SJSA1 (cell line): ENCODE measurements at places on chromosomes 7 and 10. TPM values are rescaled to one million over a fixed set of nuclear protein-coding genes. Genes with fewer than 3 reads are reported as not detected.

GRCh38 chr10:5343561-5343960 lies 21.2 kb upstream of the UCN3 start:
- H3K36me3 ChIP-seq, result no peaks in the 10 kb centered on the region
- H3K4me1 ChIP-seq, result no peaks in the 10 kb centered on the region
- DNase-seq, result no peak
- H3K27me3 ChIP-seq, result 0 out of 2 replicates have a peak, but pooled peaks cover 2% of the 10 kb centered on the region
- no peak overlapping the region for H3K4me3 ChIP-seq

- peaks cover 45% of the 10 kb centered on the region for H3K27me3 ChIP-seq
- H3K27ac ChIP-seq, result no peak overlapping the region
- no peak for DNase-seq
- H3K4me1 ChIP-seq, result no peaks in the 10 kb centered on the region; the same call in 1 of the 2 replicates
Measured at GRCh38 chr7:4822677-4823076, 39.2 kb downstream of the PAPOLB start.

DNA sequence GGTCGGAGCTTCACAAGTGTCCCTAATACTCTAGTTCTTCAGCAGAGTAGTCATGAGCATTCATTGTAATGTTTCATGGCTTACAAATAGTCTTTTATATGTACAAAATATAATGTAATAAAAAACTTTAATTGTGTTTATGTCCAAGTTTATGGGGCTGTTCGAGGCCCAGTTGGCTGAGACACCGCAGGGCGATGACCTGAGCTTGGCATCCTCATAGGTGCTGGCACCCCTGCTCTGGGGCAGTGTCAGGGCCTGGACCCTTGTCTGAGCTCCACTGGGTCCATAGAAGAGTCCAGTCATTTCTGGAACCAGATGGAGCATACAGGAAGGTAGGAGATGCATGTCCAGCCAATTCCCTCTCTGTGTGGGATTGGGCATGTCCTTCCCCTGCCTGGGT lies 12.9 kb upstream of the ZMIZ1 start:
- no peaks in the 10 kb centered on the region for H3K36me3 ChIP-seq
- no peaks in the 10 kb centered on the region for H3K4me1 ChIP-seq
- DNase-seq, result no peak
- no peak overlapping the region for H3K4me3 ChIP-seq

GRCh38 chr10:110901954-110902819 lies 16.8 kb downstream of the BBIP1 start:
- peaks cover 8% of the 10 kb centered on the region for H3K36me3 ChIP-seq
- peaks cover 16% of the 10 kb centered on the region; the same call in 1 of the 2 replicates for H3K4me1 ChIP-seq
- H3K27ac ChIP-seq, result no peak overlapping the region
- no peak for DNase-seq
- no peak overlapping the region for H3K4me3 ChIP-seq

DNA sequence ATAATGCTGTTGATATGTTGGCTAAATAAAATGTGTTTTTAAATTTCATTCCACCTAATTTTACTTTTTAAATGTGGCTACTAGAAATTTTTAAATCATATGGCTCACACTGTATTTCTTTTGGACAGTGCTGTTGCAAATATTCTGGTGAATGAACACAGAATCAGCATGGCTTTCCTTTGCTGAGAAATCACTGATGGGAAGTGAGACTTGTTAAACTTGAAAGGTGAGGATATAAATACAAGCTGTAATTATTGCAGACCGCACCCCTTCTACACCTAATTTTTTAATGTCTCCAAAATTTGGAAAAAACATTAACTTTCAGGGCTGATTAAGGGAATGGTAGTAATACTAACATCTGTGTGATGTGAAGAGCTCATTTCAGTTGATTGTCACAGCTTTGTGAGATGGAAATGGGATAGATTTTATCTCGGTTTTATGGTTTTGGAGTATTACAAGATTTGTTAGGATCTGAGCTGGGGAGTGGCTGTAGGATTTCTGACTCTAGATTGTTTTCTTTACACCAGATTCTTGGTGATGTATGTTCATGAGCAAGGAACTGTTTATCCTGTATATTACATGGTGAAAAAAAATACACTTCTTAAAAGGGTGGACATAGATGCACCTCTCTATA lies 1.3 kb downstream of the MIOS start:
- H3K36me3 ChIP-seq, result peaks cover 25% of the 10 kb centered on the region
- H3K4me3 ChIP-seq, result peak overlapping the region; percentile 95
- H3K27me3 ChIP-seq, result no peaks in the 10 kb centered on the region
- no peak overlapping the region for H3K27ac ChIP-seq

GRCh38 chr7:47663851-47664250 lies 81.9 kb upstream of the TNS3 start:
- no peak for DNase-seq
- no peaks in the 10 kb centered on the region for H3K36me3 ChIP-seq
- no peak overlapping the region for H3K27ac ChIP-seq
- H3K4me3 ChIP-seq, result no peak overlapping the region

DNA sequence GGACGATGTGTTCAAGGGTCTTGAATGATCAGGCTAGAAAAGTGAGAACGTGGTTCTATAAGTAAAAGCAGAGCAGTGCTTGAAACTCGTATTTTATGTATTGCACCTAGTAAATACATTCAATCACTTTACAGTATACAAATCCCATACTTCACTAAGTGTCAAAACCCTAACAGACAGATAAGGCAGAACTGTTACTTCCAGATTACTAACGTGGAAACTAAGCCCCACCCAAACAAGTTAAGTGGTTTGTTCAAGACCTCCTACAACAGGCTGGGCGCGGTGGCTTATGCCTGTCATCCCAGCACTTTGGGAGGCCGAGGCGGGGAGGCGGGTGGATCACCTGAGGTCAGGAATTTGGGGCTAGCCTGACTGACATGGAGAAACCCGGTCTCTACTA lies 9.2 kb upstream of the MYO1G start:
- H3K4me3 ChIP-seq, result no peak overlapping the region
- H3K36me3 ChIP-seq, result peaks cover 32% of the 10 kb centered on the region
- no peaks in the 10 kb centered on the region for H3K27me3 ChIP-seq
- DNase-seq, result no peak
- H3K27ac ChIP-seq, result no peak overlapping the region
- peaks cover 37% of the 10 kb centered on the region for H3K4me1 ChIP-seq

DNA sequence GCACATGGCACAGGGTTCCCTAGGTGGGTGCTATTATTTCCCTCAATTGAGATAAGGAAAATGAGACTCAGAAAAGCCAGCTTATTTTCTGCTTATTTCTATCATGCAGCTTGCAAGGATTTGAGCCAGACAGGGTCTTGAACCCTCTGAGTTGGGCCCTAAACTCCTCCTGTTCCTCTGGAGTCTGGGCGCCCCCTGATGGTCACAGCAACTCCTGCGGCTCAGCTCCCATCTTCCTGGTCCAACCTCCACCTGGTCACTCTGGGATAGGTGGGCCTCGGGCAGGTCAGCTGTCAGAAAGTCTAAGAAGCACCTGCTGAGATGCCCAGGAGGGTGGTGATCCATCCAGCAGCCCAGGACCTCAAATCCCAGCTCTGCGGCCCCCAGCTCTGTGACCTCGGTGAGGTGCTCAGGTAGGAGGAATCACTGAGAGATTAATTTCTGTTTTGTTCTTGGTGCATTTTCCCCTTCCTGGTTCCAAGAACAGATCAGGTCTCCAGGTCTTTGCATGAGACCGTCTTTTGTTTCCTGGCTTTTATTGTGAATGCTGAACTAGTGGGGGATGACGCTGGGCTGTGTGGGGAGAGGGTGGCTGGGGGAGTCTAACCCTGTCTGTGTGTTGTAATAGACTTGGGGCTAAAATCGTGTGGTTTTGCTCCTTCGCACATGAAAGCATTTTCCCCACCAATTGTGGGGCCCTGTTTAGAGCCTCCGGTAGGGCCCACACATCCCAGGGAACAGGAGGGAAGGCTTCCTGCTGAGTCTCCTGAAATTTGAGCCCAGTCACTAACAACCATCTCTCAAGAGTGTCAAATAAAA lies 32.8 kb downstream of the TMEM130 start:
- no peaks in the 10 kb centered on the region for H3K27me3 ChIP-seq
- DNase-seq, result peak; percentile 63
- no peak overlapping the region for H3K27ac ChIP-seq
- H3K4me3 ChIP-seq, result no peak overlapping the region
- no peaks in the 10 kb centered on the region for H3K36me3 ChIP-seq

GRCh38 chr7:113143486-113144257 lies 25.3 kb upstream of the SMIM30 start:
- no peaks in the 10 kb centered on the region; the same call in 1 of the 2 replicates for H3K27me3 ChIP-seq
- no peak overlapping the region for H3K27ac ChIP-seq
- H3K4me3 ChIP-seq, result no peak overlapping the region
- H3K36me3 ChIP-seq, result no peaks in the 10 kb centered on the region
- DNase-seq, result no peak
- H3K4me1 ChIP-seq, result no peaks in the 10 kb centered on the region

DNA sequence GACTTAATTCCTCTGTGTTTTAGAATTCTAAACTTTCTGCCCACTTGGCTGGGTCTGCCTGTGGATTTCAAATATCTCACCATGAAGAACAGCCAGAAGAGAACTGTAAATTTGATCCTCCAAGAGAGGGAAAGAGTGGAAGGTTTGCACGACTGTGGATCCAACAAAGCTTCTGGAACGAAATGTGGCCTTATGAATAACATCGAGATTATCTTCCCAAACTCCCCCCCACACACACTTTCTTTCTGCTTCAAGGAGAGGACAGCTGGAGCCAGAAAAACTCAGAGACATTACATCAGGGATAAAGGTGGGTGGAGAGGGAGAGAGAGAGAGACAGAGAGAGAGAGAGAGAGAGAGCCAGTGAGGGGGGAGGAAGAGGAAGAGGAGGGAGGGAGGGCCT lies 570.1 kb upstream of the MGMT start:
- DNase-seq, result no peak
- no peaks in the 10 kb centered on the region for H3K27me3 ChIP-seq
- H3K27ac ChIP-seq, result no peak overlapping the region
- no peaks in the 10 kb centered on the region for H3K4me1 ChIP-seq
- no peaks in the 10 kb centered on the region for H3K36me3 ChIP-seq
- no peak overlapping the region for H3K4me3 ChIP-seq

- no peaks in the 10 kb centered on the region for H3K36me3 ChIP-seq
- H3K4me3 ChIP-seq, result no peak overlapping the region
- no peaks in the 10 kb centered on the region for H3K4me1 ChIP-seq
- DNase-seq, result no peak
- H3K27ac ChIP-seq, result no peak overlapping the region
Measured at GRCh38 chr10:116815641-116816415, 33.5 kb upstream of the ENO4 start.

- no peak for DNase-seq
- H3K4me3 ChIP-seq, result no peak overlapping the region
- H3K27me3 ChIP-seq, result no peaks in the 10 kb centered on the region
- no peaks in the 10 kb centered on the region for H3K4me1 ChIP-seq
- H3K27ac ChIP-seq, result no peak overlapping the region
- no peaks in the 10 kb centered on the region for H3K36me3 ChIP-seq
Measured at GRCh38 chr10:4102802-4103344, 317.9 kb upstream of the KLF6 start.

DNA sequence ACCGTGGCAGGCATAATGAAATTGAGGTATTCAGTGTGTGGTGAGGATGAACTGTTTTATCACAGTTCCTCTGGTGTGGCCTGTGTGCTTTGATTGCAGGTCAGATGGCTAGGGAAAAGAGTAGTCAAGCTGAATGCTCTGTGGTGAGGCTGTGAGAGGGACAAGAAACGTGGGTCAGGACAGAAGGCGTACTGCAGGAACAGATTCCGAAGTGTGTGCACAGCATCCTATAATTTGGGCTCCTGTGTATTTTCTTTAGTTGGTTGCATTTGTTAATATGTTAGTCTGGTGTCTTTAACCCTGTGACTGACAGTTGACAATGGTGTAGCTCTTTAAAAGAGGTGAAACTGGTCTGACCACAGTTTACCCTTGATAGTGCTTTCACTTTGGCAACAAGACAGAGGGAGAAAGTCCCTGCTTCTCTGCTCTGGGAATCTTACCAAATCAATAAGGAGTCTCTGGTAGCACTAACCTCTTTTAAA lies 76.5 kb downstream of the AUTS2 start:
- H3K36me3 ChIP-seq, result no peaks in the 10 kb centered on the region
- H3K27me3 ChIP-seq, result no peaks in the 10 kb centered on the region
- no peak overlapping the region for H3K27ac ChIP-seq
- no peak overlapping the region for H3K4me3 ChIP-seq
- H3K4me1 ChIP-seq, result no peaks in the 10 kb centered on the region
- DNase-seq, result no peak

- no peak for DNase-seq
- H3K4me3 ChIP-seq, result no peak overlapping the region
- H3K36me3 ChIP-seq, result no peaks in the 10 kb centered on the region
Measured at GRCh38 chr10:129030996-129031843, 435.8 kb upstream of the MGMT start.

DNA sequence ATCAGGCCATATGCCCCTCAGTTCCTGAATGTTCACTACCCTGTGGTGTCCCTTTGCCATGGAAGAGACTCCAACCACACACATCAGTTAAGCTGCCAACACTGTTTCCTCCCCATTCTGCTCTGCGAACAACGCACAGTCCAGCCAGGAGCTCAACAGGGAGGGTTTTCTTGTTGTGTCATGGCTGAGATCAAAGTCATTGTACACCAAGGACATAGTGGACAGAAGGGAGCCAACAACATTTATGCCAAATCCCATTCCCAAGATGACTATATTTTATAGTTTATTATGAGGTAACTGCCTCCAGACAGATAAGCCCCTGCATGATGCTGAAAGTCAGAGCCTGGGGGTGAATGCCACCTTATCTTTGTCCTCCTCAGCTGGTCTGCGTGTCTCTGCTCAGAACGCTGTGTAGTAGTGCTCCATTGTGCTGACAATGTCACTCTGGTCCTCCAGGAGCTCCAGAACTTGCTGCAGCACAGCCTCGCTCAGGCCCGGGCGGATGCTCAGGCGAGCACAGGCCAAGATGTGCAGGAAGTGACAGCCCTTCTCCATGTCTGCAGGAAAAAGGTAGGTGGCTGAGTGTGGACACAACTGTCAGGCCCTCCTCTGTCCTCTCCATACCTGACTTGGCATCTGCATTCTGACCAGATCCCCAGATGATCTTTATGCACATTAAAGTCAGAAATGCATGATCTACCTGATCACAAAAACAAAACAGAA lies 27.1 kb upstream of the SH3PXD2A start:
- H3K36me3 ChIP-seq, result peaks cover 3% of the 10 kb centered on the region
- H3K27me3 ChIP-seq, result no peaks in the 10 kb centered on the region
- no peak for DNase-seq
- no peak overlapping the region for H3K4me3 ChIP-seq

DNA sequence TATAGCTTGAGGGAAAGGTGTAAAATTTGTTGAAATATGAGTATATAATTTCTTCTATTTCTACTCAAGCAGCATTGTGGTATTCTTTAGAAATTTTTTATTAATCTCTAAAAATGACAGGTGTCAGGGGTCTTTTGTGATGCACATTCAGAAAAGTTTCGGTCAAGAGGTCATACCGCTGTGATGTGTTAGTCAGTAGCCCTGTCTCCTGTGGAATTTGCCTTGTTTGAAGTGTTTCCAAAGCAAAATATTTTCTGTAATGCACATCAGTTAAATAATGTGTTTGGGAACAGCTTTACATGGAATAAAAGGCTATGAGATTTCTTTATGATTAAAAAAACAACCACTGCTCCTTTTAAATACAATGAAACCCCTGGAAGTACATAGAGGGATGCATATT lies 35.8 kb downstream of the FOXP2 start:
- no peak overlapping the region for H3K27ac ChIP-seq
- no peaks in the 10 kb centered on the region; the same call in 1 of the 2 replicates for H3K27me3 ChIP-seq
- no peak for DNase-seq
- no peaks in the 10 kb centered on the region for H3K4me1 ChIP-seq

FAM25A gene
- total RNA-seq, result not detected in 2 replicates

MRLN gene
- total RNA-seq, result not detected in 2 replicates

BEND7 gene
- total RNA-seq, result 3.1 and 6.8 TPM in 2 replicates

TEX47 gene
- not detected in 2 replicates for total RNA-seq

PNLIPRP1 gene
- total RNA-seq, result not detected in 2 replicates

VAX1 gene
- total RNA-seq, result not detected in 2 replicates

AFAP1L2 gene
- total RNA-seq, result 1.3 and 2.1 TPM in 2 replicates

ADRB1 gene
- 1.3 and 1.4 TPM in 2 replicates for total RNA-seq

TRIM74 gene
- not detected in 2 replicates for total RNA-seq

ESYT2 gene
- total RNA-seq, result 74.7 and 89.6 TPM in 2 replicates

PRKCQ gene
- not detected in 2 replicates for total RNA-seq
